ENCODE measurements at places on chromosomes 5 and 9.
A peak's percentile ranks its signal among the peaks of the same experiment; 100 is the strongest.

DNA sequence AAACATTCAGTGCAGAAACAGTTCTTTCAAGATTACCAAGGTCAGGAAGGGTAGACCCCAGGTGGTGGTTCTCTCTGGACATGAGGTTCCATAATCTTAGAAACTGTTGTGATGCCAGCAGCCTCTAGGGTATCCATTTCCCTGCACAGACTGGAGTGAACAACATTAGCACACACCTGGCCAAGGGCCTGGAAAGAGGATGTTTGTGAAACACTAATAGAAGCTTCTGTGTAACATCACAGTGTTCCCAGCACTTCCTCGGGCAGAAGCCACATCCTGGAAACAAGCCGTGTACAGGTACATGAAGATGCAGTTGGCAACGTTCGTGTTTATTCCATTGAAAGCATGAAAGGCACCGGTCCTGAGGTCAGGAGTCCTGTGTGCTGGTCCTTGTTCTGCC, 598.2 kb upstream of the KLF4 start:
- peak; percentile 11 for DNase-seq

DNA sequence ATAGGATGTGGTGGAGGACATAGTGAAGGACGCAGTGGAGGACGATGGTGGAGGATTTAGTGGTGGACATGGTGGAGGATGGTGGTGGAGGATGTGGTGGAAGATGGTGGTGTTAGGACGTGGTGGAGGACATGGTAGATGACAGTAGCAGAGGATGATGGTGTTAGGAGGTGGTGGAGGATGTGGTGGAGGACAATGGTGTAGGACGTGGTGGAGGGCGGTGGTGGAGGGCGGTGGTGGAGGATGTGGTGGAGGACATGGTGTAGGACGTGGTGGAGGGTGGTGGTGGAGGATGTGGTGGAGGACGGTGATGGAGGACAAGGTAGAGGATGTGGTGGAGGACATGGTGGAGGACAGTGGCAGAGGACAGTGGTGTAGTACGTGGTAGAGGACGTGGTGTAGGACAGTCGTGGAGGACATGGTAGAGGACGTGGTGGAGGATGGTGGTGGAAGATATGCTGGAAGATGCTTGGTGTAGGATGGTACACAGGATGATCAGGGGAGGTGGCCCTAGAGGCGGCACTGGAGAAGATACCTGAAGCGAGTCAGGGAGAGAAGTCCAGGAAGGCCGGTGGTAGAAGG, 68.7 kb downstream of the S1PR3 start:
- DNase-seq: peak; percentile 42

DNA sequence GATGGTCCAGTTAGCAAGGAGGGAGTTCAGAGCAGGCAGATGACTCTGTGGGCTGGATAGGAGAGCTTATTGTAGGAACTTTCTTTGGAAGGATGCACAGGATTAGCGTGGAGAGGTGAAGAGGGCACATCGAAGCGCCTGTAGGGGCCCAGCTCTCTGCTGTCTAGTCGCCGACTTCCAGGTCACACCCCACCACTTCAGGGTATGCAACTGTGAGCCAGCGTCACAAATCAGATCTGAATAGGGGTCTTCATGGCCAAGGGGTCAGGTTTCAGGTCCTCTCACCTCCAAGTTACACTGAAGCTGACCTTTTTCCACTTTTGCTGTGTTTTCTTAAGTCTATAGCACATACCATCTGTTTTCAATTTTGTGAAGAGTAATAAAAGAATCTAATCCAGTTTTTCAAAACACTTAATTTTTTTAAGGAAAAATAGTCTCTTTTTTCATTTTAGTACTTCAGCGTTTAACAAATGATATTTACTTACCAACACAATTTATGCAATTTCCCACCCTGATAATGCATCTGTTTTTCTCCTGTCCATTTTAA, 364.2 kb upstream of the CLINT1 start:
- DNase-seq: no peak

GRCh38 chr9:129776938-129777768, 24.3 kb upstream of the PTGES start:
- peak; percentile 39 for DNase-seq

- no peak for DNase-seq
Measured at GRCh38 chr5:156956321-156956720, 6.7 kb downstream of the TIMD4 start.

DNA sequence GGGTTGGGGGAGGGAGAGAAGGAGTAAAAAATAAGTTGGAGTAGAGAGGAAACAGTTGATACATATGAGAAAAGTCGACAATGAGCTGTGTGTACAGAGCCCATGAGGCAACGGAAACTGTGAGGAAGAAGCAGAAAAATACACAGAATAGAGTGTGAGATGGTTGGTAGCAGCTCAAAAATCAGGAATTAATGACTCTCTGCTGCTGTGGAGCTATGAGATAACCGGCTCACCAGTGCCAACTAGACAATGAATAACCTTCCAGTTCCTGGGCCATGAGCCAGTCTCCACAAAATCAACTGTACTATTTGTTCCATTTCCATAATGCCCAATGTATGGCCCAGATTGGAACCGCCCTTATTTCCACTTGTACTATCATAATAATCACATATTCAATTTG, 53.1 kb upstream of the NREP start:
- DNase-seq: no peak

DNA sequence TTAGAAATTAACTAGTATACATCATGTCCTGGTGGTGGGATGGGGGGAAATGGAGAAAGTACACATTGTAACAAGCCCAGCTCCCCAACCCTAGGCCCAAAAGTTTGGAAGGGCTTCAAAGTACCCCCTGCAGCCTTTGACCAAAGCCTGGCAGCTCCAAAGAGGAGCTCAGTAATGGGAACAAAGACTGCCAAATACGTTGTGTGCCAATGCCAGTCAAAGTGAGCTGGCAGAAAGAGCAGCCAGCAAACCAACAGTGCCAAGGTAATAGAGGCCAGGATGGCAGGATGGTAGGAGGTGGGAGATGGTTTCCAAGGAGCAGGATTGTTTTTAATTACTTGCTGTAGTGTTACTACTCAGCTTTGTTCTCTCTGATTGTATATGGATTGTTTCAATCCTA, 248.3 kb downstream of the COX7C start:
- no peak for DNase-seq

DNA sequence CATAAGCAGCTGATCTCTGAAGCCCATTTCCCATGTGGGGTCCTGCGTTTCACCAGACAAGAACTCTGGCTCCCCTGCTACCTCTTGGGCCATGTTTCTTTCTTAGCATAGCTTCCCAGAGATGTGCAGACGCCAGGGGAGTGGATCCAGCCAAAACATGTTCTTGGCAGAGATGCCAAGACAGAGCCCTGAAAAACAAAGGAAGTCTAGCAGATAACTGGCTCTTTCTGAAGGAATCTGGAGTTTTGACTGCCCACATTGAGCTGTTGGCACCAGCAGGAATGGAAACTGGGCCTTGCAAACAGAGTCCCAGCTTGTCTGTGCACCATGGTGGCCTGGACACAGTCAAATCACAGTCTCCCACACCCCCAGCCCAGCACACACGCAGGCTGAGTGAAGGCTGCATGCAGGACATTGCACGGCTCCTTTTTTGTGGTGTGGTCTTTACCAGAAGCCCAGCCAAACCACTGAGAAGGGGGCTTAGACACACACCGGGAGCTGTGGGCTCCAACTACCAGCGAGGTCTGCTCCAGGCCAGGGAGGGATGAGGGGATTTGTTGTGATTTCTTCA, 114.7 kb downstream of the SNX18 start:
- no peak for DNase-seq

DNA sequence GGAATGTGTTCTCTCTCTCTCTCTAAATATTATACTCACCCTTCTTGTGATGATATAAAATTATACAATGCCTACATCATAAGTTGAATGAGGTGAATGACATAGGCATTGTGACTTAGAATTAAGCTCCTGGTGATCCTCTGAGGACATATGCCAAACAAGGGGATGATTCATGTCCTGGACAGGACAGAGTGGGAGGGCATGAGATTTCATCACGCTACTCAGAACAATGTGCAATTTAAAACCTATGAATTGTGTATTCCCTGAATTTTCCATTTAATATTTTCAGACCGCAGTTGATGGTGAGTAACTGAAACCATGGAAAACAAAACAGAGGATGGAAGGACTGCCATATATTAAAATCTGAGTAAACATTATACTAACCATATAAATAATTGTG, 782.2 kb upstream of the NUDT12 start:
- DNase-seq: no peak

DNA sequence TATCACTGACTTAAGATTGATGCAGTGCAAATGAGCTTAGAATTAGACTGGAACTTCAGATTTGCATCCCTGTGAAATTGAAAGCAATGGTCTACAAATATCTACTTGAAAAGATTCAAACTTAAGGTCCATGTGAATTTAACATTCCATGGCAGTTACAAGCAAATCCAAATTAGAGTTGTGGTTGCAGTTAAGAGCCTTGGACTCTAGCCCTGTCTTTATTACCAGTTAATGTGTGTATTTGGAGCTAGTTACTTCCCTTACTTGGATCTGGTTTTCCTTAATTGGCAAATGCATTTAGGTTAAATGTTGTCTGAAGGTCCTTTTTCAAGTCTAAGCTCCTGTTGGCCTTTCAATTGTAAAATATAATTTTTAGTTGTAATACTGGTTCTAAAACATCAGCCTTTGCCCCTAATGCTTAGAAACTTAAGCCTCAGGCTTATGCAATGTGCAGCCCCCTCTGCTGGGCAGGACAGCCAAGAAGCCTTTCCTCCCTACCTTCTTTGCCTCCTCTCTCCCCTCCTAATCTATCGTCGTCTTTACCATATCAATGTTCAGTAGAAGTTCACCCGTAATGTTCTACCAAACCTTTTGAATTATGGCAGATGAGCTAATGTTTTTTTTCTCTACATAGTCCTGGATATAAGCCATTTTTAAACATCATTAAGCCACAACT, 59.5 kb downstream of the ERMP1 start:
- no peak for DNase-seq

GRCh38 chr9:74554751-74555419, 57.8 kb downstream of the RORB start:
- no peak for DNase-seq

DNA sequence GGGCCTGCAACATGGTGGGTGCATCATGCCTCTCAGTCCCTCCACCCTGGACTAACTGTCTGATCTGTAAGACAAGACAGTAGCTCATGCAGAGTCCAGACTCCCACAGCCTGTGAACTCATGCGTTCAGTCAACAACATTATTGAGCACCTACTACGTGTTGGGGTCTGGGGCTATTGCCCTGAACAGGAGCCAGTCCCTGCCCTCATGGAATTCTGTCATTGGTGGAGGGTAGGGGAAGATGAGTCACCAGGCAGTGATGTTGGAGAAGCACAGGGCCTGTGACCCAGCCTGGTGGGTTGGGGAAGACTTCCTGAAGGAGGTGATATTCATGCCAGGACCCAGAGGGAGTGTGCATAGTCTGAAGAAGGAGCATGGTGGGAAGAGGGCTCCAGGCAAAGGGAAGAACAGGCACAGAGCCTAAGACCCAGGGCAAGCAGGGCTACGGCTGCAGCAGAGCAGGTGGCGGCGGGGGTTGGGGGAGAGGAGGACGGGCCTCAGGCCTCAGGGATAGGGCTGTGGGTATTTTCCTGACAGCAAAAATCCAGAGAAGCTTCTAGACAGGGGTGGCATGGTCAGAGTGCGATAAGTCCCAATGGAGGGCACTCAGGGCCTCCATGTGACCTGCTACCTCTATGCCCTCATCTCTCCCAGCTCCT, 26.7 kb upstream of the PSD2 start:
- DNase-seq: no peak

GRCh38 chr9:135243201-135244190, 156.0 kb downstream of the OLFM1 start:
- no peak for DNase-seq

- DNase-seq: no peak
Measured at GRCh38 chr9:81183761-81184160, 505.6 kb downstream of the TLE1 start.

Data from Jurkat, Clone E6-1 (cell line).